ENCODE measurements at places on chromosomes 3 and 15. TPM values are rescaled to one million over a fixed set of nuclear protein-coding genes. Genes with fewer than 3 reads are reported as not detected.
A peak's percentile ranks its signal among the peaks of the same experiment; 100 is the strongest.

DNA sequence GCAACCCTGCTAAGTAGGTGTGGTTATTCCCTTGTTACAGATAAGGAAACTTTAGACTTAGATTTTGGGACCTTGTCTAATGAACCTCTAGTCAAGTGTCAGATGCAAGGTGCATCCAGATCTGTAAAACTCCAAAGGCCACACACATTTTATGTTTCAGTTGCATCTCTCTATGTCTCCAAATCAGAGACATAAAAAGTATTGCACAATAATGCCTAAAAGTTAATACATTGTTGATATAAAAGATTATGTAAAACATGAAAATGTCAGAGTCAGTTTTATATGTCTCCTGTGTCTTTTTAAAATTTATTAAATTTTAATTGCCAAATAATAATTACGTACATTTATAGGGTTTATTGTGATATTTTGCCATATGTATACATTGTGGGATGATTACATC, 408.5 kb downstream of the NTRK3 start:
- no peak for DNase-seq

DNA sequence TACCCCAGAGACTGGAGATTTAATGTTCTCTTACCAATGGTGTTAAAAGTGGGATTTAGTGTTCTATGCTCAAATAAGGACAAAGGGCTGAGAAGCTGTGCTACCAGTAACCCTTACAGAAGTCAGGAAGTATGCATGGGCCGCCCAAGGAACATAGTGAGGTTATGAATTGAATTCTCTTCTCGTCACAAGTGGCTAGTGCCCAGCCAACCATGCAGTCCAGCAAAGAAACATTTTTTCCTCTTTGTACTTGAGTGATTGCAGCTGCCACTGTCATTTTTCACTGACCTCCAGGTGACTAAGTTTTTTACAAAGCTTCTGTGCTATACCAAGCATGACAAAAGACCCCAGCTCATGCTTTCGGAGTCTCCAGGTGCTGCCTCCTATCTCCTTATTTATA, 110.6 kb upstream of the DCBLD2 start:
- no peak for DNase-seq

DNA sequence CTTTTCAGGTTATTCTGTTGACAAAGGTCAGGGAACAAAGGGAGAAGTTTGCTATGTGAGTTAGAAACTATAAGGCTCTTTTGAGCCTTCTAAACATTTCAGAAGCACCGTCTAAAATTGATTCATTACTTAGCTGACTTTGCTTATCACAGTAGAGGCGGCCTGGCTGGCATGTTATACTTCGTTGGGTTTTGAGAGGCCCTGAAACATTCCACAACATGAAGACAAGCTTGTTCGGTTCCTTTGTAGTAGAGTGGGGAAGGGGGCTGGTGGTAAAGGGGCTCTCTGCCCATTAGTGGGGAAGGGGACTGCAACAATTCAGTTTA, 23.6 kb downstream of the ZBTB38 start:
- DNase-seq = no peak

DNA sequence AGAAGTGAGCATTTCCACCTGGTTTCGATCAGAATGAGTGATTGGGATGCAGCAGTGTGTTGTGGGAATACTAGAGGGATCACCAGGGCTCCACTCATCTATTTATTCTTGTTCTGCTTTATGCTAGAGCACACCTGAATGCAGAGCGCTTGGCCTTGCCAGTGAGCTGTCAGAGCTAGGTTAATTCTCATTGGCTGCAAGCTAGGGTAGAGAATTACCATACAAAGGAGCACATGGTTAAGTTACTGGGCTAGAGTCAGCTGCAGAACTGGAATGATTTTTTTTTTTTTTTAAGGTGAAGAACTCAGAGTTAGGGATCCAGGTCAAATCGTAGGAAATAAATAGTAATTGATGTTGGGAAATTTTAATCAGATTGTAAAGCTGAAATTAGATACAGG, 8.8 kb downstream of the EIF2AK4 start:
- no peak for DNase-seq

DNA sequence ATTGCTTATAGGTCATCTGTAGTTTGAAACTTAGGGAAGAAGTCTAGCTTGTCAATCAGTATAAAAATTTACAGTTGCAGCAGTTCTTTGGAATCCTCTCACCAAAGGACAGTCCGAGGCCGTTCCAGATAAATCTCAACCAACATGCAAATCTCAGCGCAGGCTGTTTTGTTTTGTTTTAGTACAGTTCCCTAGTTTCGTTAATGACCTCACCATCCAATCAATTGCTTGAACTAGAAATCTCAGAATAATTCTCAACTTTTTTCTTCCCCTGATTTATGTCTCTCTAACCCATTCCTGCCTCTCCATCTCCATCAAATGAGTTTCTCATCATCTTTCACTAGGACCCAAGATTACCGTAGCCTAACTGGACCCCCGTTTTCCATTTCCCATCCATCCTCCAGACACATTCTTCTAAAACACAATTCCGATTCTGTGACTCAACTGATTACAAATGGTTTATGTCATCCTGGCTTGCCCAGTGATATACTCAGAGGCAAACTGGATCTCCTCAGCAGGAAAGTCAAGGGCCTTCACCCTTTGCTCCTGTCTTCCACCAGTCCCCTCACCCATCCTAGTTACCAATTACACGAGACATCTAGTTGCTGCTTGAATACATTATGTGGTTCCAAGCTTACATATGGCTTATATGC, 1.3 kb downstream of the SMCO1 start:
- DNase-seq = no peak

DNA sequence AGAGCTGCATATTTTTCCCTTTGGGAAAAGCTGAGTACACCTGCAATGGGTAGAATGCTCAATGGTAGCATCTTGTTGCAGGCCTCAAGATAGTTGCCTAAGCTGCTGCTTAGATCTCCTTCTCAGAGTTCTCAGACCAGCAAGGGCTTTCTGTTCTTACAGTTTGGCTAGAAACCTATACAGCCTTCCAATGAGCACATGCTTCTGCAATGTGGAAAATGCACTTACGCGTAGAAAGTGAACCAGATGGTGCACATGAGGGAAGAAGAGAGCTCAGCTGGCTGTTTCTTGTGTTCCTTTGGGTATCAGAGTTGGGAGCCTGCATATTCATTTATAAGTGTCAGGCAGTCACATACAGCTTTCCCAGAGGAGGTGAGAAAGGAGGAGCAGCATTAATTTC, 136.4 kb downstream of the B3GALNT1 start:
- DNase-seq = peak; percentile 53

DNA sequence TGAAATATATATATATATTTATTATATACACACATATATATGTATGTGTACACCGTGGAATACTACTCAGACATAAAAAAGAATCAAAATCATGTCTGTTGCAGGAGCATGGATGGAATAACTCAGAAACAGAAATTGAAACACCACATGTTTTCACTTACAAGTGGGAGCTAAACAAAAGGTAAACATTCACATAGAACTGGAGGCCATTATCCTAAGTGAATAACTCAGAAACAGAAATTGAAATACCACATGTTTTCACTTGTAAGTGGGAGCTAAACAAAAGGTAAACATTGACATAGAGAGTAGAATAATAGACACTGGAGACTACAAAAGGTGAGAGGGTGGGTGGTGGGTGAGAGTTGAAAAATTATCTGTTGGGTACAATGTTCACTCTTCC, 171.5 kb upstream of the GOLIM4 start:
- no peak for DNase-seq

GRCh38 chr3:108546247-108546646, 35.9 kb upstream of the MYH15 start:
- DNase-seq = no peak

DNA sequence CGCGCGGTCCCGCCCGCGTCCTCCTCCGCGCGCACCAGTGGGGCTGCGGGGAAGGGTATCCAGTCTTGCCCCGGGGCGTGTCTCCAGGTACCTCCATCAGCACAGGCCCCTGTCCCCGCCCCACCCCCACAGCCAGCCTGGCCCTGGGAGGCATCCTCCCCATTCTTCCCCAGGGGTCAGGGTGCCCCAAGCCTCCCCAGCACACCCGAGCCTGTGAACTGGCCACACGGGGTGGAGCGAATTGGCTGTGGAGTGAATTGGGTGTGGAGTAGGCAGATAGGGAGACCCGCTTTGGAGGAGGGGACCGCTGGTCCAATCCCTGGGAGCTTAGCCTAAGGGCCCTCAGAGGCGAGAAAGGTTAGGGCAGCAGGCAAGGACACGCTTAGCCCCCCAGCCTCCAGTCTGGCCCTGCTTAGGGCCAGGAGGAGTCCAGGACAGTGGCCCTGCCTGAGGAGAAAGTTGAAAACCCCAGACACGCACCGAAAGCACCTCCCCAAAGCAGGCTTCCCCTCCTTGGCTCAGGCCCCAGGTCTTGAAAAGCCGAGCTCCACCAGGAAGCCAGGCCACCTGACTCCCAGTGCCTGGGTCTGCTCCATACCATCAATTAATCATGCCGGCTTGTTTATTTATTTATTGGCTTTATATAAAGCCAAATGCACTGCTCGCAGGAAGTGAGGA, 107.7 kb upstream of the SLC6A11 start:
- DNase-seq = no peak

- DNase-seq = peak; percentile 59
Measured at GRCh38 chr3:196323691-196324090, 5.7 kb upstream of the DYNLT2B start.

- DNase-seq = no peak
Measured at GRCh38 chr3:161187046-161187445, 34.1 kb upstream of the NMD3 start.

- DNase-seq = no peak
Measured at GRCh38 chr3:134294302-134295280, 43.9 kb upstream of the RYK start.

DNA sequence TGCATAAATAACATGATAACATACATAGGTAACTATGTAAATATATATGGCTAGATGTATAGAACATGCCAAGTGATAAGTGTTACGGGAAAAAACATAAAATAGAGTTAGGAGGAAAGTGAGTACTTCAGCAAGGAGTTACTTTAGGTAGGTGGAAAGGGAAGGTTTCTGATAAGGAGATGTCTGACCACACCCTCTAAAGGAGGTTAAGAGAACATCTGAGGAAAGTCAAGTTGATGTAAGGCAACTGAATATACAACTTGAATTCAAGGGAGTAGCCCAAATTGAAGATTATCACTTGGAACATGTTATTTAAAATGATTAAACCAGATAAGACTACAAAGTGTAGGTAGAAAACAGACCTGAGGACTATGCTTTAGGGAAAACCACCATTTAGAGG, 13.8 kb downstream of the PIERCE2 start:
- DNase-seq = no peak

GRCh38 chr3:181860235-181860634, 148.5 kb downstream of the SOX2 start:
- DNase-seq = no peak

GRCh38 chr3:66910266-66911055, 87.6 kb upstream of the KBTBD8 start:
- no peak for DNase-seq

DNA sequence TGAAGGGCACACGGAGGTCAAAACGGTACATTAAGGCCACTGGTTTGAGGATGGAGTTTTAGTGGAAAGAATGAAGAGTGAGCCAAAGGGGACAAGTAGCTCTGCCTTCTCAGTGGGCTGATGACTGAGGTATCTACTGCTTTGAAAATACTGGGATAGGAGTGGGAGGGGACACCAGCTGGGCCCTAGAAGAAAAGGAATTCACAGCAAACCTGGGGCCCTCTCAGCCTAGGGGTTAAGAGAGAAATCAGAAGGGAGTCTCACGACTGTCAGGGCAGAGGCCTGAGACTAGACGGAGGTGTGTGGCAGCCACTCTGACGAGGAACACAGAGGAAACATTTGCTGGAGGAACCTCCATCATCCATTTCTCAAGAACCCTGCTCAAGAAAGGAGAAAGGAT, 75.1 kb downstream of the TNIK start:
- no peak for DNase-seq

- DNase-seq = no peak
Measured at GRCh38 chr3:194220901-194221326, 85.0 kb downstream of the HES1 start.

- no peak for DNase-seq
Measured at GRCh38 chr3:48268936-48269561, 28.1 kb downstream of the ZNF589 start.

DNA sequence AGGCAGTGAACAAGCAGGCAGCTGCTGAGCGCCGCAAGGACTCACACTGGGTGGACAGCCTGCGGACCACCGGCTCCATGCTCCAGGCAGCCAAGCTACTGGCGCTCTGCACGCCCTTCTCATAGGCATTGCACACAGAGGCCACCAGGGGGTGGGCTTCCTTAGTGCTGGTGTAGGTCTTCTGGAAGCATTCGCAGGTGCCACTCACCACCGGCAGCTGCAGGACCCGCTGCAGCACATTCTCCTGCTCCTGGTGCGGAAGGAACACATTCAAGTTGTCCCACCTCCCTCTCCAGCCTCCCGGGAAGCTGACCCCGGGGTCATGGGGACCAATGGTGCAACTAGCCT, 6.0 kb downstream of the PLIN1 start:
- no peak for DNase-seq

DNA sequence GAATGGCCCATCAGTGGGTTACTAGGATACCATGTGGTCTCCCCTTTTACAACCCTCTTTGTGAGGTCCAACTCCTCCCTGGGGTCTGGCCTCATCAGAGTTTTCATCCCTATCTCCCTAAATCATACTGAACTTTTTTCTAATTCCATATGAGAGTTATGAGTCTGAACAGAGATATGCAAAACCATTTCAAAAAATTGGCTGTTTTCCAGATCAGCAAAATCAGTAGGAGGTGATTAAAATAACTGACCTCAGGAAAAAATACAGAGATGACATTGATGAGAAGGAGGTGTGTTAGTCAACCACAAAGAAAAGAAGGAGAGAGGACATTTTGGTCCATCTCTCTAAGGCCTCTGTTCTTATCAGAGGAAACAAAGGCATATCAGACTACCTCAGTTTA, 200.8 kb upstream of the CFAP20DC start:
- DNase-seq = no peak

DNA sequence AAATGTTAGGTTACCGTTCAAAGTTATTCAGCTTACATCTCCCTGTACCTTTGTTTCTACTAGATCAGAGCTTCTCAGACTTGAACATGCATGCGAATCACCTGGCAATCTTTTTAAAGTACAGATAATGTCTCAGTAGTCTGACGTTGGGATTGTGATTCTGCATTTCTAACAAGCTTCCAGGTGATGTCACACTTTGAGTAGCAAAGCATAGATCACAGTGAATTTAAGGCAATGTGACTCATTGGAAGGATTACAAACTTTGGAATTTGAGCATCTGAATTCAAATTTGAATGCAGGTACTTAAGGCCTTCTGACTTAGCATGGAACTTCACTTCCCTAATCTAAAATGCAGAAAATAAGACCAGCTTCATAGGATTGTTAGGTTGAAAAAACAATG, 10.8 kb upstream of the ZMAT3 start:
- no peak for DNase-seq

Gene ALCAM
- not detected for polyA plus RNA-seq

Gene SNAP23
- 81.9 TPM for polyA plus RNA-seq

Gene ATP13A4
- 1.5 TPM for polyA plus RNA-seq

Gene TIGIT
- polyA plus RNA-seq = 0.29 TPM

Gene CEP19
- 1.9 TPM for polyA plus RNA-seq

Gene CHRNA7
- polyA plus RNA-seq = 5.4 TPM

Gene KIF15
- 15.3 TPM for polyA plus RNA-seq

Gene CLSTN2
- not detected for polyA plus RNA-seq

Gene INAFM2
- 14.0 TPM for polyA plus RNA-seq

Gene DBR1
- polyA plus RNA-seq = 9.3 TPM

Gene ARIH1
- polyA plus RNA-seq = 150 TPM
